Hepatic stellate cell (primary cell): ENCODE measurements at places on chromosomes 2 and 18.
A peak's percentile ranks its signal among the peaks of the same experiment; 100 is the strongest.

DNA sequence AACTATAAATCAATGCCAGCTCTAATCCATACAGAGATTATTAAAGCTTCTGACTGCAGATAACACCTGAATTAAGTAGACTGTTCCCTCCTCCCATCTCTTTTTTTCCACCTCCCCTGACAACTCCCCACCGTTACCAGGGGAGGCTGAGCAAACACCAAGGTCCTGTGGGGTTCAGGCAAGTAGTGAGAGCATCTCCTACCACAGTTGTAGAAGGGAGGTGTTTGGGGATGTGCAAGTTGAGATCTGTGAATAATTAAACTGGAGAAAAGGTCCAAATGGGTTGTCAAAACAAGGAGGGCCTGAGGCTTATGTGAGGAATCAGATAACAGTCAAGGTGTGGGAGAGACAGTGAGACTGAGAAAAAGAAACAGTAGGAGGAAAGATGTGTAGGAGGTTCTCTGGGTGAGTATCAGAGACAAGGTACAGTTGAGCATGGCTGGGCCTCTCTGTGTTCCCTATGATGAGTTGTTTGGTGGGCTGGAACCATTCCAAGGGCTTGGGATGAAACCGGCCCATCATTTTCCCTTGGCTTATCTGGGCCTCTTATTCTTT is 194.6 kb downstream of the CYRIA start:
- no peak for DNase-seq

DNA sequence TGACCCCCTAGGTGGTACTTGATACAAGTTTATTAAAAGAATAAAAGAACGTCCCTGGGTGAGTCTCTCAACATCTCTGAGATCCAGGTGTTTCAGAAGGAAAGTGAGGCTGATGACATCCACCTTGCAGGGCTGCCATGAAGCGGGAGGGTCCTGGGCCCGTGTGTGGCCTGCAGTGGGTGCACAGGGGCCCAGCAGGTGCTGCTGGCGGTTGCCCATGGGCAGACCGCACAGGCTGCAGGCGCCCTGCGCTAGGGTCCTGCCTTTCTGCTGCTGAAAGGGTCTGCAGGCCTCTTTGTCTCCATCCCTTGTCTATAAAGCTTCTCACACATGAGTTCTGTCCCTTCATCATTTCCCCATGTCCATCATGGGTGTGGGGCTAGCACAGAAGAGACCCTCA is 247.0 kb downstream of the TFCP2L1 start:
- no peak for DNase-seq

GRCh38 chr2:28510184-28510583 is 14.3 kb downstream of the PLB1 start:
- DNase-seq, result no peak

- DNase-seq, result peak; percentile 34
Measured at GRCh38 chr2:197107291-197108269, 181.1 kb upstream of the PGAP1 start.

GRCh38 chr2:71252862-71253261 is 26.0 kb upstream of the PAIP2B start:
- no peak for DNase-seq

- no peak for DNase-seq
Measured at GRCh38 chr18:50074404-50074803, 120.5 kb downstream of the MYO5B start.

GRCh38 chr2:723761-724160 is 46.6 kb upstream of the TMEM18 start:
- DNase-seq, result no peak

- DNase-seq, result no peak
Measured at GRCh38 chr2:50672282-50672681, 359.6 kb downstream of the NRXN1 start.

- no peak for DNase-seq
Measured at GRCh38 chr2:172884336-172884735, 148.7 kb downstream of the RAPGEF4 start.

- DNase-seq, result no peak
Measured at GRCh38 chr2:47616506-47616905, 166.4 kb upstream of the MSH6 start.

DNA sequence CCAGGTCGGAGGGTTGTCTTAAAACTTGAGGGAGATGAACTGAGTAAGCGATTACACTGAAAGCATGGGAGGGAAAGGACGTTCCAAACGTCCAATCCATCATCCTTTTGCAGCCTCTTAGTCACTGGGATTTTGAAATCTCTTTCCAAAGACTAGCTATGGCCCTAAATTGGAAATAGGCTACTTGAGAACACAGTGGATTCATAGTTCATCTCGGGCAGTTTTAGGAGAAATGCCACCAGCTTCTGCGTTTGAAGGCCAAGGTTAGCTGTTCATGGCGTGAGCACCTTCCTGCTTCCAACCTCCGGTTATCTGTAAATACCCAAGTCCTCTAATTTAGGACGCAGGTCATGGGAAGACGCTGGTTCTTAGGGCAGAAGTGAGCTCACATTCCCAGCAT is 821 bp upstream of the EML6 start:
- peak; percentile 70 for DNase-seq

DNA sequence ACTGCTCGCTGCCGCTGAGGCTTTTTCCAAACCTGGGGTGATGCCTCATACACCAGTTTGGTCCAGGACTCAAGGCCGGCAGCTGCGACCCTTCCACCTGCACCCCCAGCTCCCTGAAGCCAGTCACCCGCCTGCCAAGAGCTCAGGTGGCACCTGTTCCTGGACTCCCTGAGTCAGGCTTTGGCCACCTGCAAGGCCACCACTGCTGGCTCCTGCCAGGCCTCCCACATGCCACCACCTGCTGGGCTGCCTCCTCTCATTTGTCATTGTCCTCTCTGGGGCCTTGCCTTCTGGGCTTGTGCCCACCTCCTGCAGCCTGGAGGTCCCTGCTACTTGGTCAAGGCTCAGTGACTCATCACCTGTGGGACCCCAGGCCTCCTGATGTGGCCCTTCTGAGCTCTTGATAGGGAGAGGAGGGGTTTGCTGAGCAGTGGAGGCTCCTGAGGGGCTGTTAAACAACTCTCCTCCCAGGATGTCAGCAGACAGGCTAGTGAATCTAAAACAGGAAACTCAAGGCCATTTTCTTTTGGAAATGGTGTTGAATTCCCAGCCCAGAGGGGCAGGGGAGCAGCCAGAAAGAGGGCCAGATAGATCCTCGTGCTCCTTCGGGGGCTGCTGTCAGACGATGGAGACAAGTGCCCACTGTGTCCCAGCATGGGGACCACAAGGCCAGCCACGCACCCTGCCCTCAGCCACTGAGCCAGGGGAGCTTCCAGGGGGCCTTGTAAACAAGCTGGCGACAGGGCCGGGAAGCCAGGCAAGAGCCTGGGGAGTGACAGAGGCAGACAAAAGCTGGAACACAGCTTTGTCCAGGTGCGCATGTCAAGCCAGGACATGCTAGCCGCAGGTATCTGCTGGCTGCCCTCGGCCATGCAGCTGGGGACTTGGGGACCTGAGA is 416.8 kb downstream of the LRATD1 start:
- DNase-seq, result no peak

DNA sequence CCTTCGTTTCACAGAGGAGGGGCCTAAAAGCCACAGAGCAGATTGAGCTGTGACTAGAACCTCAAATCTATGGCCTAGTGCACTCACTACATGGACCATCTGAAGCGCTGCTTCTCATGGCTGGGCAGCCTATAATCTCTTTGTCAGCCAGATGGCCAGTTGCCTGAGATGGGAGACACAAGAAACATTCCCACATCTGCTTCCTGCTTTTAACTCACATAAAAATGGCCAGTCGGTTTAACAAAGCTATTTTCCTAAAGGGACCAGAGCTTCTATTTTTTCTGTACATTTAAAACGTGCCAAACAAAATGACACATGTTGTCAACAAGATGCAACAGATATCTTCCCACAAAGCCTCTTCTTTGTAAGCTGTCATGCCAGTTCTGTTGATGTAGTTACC is 173.8 kb downstream of the GFPT1 start:
- no peak for DNase-seq

- DNase-seq, result no peak
Measured at GRCh38 chr2:191678437-191679100, 633 bp downstream of the NABP1 start.

DNA sequence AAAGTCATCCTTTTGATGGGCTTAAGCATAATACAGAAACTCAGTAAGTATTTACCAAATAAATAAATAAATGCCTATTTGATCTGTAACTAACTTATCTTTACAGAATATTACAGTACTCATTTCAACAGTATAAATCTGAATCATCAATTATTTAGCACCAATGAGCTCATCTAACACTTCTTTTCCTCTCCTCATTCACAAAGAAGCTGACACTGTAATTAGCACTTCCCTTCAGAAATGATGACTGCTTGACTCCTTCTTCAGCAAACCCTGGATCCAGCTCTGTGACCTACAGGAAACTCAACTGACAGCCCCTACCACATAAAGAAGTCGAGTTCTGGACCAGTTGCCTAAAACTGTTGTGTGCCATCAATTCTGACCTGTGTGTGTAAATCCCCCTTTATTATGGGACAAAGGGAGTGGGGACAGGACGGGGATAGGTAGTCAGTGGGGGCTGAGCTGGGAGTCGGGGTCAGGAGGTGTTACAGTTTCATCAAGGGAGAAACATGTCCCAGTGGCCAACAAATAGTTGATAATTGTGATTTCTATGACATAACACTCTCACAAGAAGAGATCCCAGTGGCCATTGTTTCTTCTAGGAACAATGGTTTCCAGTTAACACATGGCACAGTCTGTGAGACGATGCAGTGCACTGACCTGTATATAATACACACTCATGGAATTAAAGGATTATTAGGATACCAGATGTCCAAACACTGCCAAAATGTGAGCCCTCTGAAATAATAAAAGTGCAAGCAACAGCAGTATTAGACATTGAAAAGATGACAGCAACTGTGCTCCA is 68.7 kb downstream of the STK39 start:
- DNase-seq, result no peak

- no peak for DNase-seq
Measured at GRCh38 chr18:58156516-58156915, 112.5 kb downstream of the NEDD4L start.

DNA sequence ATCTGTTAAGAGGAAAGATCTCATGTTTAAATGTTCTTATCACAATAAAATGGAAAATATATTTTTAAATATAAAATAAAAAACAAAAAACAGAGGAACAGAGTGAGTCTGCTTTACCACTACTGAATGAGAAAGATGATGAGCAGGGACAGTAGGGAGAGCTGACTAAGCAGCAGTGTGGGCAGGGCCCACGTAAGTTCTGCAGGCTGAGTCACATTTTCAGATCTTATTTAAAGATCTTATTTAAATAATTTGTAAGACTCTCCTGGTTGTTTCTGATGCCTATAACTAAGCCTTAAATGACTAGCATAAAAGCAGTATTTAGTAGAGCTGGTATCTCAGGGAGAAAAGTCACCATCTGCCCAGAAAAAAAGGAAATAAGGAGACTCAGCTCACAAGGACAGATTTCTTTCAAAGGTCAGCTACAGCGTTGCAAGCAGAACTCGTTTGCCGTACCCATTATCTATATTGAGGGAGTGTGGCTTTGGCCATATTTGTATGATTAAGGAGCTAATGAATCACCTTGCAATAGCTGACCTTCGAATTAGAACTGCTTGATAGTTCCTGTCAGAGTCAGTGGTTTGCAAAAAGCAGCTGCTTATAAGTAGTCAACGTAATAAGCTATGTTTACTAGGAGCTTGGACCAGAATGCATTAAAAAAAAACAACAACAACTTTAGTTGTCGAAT is 322.1 kb upstream of the CHAC2 start:
- no peak for DNase-seq
